Stimulated activated naive CD8-positive, alpha-beta T cell treated with anti-CD3 and anti-CD28 coated beads, Interleukin-15, amount 100 ng/mL, for 72 hours (primary cell): ENCODE measurements at places on chromosomes 4 and X.

DNA sequence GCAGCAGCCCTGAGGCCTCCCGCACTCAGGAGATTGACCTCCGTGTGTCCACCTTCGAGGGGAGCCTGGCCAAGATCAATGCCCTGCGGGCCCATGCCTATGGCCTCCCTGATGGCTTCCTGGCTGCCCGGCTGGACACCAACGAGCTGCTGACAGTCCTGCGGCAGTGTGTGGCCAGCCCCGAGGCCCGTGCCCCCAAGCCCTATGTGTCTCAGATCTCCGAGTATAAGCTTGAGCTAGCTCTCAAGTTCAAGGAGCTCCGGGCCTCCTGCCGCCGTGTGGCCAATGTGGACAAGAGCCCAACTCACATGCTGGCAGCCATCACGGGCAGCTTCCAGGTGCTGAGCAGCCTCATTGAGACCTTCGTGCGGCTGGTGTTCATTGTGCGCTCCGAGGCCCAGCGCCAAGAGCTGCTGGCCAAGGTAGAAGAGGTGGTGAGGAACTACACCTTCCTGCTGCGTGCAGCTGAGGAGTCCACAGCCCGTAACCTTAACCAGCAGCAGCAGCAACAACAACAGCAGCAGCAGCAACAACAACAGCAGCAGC, 25.5 kb upstream of the PRPS1 start:
- no peak for DNase-seq

DNA sequence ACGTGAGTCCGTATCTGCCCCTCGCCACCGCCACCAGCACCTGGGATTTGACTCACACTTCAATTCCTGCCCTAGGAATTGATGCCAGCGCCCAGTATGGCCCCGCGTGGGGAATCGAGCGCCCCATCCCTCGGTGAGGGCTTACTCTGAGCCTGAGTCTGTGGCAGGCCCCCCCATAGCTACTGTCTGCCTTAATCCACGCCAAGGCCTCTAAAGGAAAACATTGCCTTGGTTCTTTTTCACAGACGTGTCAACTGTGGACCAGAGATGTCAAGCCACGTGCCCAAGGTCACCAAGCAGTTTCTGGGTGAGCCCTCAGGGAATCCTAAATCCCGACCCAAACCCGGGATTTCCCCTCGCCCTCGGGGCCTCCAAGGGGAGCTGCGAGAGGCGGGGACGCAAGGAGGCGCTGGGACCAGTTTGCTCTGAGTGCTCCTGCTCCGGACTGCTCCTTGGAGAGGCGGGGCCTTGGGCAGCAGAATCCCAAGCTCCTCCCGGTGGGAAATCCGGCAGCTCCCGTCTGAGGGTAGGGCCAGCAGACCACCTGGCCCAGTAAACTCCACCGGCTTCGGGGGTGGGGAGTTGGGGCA, 12.9 kb downstream of the MSX1 start:
- no peak for DNase-seq

DNA sequence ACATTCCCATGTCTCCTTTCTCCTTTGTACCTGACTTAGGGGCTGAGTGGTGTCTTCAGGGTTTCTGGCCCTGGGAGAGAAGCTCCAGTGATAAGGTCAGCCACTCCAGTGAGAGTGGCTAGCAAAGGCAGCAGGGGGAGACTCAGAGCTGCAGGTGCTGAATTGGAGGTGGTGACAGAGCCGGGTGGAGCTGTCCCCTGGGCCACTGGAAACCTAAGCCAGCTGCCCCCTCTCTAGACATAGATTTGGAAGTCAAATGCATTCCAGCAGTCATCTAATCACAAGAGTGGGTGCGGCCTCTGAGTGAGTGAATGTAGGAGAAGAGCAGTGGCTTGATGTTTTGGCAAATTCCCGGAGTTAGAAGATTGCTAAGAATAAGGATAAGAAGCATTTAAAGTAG, 28.5 kb downstream of the TRIM2 start:
- DNase-seq = no peak

DNA sequence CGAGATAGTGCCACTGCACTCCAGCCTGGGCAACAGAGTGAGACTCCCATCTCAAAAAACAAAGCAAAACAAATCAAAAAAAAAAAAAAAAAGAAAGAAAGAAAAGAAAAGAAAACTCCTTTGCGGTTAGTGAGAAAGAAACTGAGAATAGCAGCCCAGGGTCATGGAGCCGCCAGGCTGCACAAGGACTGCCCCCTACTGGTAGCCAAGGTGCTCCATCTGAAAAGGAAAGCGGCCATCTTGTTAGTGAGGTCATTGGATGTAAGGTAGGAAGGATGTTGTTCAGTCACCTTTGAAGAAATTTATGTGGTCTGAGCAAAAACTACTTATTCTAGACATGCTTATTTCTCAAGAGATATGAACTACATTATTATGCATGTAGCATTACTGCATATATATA, 660.6 kb upstream of the TENM3 start:
- no peak for DNase-seq

DNA sequence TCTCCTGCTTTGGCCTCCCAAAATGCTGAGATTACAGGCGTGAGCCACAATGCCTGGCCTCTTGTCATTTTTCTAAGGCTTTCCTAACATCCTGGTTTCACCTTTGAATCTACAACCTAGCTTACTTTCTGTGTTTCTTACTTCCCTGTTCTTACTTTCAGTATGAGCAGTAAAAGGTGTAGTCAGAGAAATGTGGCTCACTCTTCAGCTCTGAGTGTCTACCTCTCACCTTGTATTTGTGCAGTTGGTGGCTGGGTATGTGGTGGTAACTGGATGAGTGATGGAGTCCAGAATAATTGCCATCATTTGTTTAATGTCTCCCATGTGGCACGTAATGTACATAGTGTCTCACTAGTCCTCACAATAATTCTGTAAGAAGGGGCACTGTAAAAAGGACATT, 19.1 kb upstream of the CXCL11 start:
- DNase-seq = peak; percentile 61

DNA sequence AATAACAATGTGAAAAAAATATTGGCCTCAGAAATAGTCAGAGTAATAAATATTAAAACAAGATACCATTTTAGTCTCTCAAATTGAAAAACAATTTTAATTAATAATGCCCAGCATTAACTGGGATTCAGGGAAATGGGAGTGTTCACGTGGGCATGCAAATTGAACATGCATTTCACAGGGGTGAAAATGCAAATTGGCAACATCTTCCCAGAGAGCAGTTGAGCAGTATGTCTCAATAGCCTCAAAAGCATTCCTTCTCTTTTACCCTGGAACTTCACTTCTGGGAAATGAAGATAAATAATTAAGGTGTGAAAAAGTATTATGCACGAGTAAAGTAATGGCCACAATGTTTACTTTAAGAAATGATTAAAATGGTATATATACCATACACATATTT, 21.3 kb downstream of the NOX1 start:
- DNase-seq = no peak

GRCh38 chrX:24294619-24295018, 19.2 kb downstream of the SUPT20HL2 start:
- peak; percentile 9 for DNase-seq

- DNase-seq = no peak
Measured at GRCh38 chr4:128461291-128462102, 173.9 kb upstream of the PGRMC2 start.

DNA sequence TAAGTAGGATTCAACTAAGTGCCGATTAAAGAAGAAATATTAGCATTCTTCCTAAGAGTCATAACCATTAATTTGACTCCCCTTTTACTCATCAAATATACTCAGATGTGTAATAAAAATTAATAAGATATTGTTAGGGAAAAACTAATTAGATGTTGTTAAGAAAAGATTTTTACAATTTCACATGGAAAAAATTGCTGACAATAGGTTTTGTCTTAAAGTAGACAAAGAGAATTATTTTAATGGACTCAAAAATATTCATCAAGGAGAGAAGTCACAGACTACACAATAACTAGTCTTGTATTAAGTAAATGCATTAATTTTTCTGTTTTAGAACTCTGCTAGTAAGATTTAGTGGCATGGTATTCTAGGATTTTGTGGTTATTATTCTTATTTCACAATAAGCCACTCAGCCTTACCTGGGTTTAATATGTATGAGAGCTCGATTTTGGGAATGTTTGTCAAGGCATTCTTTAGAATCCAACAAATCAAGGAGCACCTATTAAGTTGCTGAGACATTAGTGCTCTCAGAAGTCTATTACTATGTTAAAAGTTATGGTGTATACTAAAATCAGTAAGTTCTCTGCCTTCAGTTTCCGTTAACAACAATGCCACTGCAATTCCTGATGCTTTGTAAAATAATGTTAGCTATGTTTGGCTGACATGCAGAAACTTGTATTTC, 110.2 kb upstream of the UGT8 start:
- DNase-seq = no peak

GRCh38 chr4:76589402-76589801, 154.4 kb downstream of the SHROOM3 start:
- no peak for DNase-seq

DNA sequence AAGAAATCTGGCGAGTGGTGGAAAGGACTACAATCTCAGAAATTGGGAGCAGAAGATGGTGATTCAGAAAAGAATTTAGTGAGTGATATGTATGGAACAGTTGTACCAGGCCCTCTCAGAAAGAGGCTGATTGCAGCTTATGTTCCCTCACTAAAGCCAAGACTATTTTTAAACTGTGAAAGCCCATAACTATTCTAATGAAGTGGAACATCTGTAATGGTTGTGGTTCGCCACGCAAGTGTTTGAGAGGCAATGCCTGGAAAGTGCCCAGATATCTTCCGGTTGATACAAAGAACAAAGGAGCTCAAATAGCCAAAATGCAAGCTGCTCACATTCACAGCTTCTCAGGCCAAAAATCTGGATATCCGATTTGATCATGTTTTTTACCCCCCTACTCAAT, 1250.7 kb downstream of the RAPGEF2 start:
- no peak for DNase-seq

GRCh38 chr4:114040319-114041116, 61.1 kb upstream of the ARSJ start:
- no peak for DNase-seq

DNA sequence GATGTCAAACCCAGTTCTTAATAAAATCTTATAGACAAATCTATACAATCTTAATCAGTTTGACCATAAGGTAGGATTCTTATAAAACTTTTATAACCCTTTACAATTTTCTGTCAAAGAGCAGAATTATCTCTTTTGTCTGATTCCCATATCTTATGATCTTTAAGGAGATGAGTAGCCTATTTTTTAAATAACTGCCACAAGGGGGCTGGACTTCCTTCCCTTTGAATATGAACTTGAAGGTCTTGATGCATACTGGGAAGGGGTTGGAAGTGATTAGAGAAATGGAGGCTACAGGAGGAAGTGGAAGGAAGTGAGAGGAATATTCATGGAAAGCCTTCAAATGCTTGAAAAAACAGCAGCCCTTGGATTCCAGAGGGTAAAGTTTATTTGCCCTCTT, 111.1 kb downstream of the APOOL start:
- DNase-seq = no peak

DNA sequence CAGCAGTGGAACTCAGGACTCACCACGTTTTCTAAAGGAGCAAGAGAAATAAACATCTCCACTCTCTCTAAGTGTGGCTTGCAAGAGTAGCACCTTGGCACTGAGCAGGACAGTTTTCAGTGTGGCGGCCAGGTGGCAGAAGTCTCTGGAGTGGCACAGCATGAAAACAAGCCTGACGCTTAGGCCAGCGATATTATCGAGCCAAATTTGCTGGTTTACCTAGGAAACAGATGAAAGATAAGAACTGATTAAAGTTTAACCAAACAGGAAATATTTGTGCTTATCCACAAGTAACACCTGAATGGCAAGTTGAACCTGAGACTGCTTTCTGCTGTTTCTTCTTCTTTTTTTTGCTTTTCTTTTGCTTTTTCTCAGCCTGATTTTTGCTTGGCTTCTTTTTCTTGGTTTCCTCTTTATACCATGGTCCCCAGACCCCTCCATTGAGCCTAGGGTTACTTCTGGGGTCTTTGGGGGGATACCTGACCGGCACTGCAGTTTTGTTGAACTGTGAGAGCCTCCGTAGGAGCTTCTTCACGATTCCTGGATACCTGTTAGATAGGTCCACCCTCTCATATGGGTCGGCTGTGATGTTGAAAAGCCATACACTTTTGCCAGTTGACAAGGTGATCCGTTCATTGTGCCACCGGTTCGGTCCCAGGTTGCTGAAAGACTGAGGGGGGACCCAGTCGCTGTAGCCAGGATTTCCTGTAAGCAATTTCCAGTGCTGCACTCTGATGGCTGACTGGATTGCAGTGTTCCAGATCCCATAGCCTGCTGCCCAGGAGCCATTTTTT, 77.3 kb downstream of the ARSJ start:
- DNase-seq = peak; percentile 54

GRCh38 chrX:55867181-55867651, 149.7 kb downstream of the RRAGB start:
- DNase-seq = no peak

- DNase-seq = no peak
Measured at GRCh38 chr4:182724414-182724813, 192.8 kb downstream of the DCTD start.
